A172 (cell line): ENCODE measurements at places on chromosomes 12 and 14.
A peak's percentile ranks its signal among the peaks of the same experiment; 100 is the strongest.

- DNase-seq = no peak
These were observed 45.4 kb downstream of the AEBP2 start for GRCh38 chr12:19484738-19485137.

- DNase-seq = peak; percentile 89
These were observed 77.5 kb downstream of the PHLDA1 start for GRCh38 chr12:75954041-75954440.

GRCh38 chr14:100298551-100299237, 7.5 kb downstream of the SLC25A29 start:
- no peak for DNase-seq

DNA sequence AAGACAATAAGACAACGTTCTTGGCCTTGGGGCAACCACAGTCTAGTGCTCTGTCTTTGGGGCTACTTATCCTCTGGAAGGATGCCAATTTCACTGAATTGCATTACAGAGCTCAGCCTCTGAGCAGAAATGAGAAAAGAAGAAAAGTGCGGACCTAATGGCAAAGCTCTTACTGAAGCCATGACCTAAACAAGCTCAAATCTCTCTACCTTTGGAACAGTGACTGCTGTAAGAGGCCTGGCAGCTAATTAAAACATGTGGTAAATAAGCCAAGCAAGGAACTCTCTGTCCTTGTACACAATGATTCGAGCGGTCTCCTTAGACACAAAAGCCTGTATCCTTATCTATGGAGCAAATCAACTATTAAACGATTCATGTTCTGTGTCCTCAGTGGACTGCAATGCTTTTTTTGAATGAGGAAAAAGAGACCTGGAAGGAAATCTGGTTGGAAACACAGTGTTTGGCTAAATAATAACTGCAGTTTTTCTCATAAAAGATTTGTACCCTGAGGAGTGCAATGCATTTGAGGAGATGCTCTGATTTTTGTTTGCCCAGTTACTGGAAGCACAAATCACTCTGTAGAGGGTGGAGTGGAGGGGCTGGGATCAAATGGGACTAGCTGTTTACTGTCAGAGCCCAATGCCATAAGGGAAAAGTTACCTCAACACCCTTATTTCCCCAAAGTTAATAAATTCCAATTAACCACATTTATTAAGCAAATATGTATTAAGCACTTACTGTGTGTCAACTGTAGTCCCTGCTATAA, 113.9 kb downstream of the NDUFA12 start:
- no peak for DNase-seq

- no peak for DNase-seq
These were observed 320.6 kb downstream of the KCNC2 start for GRCh38 chr12:74889073-74889472.

- peak; percentile 19 for DNase-seq
These were observed 1264.0 kb downstream of the TMEM121 start for GRCh38 chr14:106790189-106791036.

- peak; percentile 22 for DNase-seq
These were observed 3.0 kb downstream of the SMCO3 start for GRCh38 chr12:14810953-14811483.

DNA sequence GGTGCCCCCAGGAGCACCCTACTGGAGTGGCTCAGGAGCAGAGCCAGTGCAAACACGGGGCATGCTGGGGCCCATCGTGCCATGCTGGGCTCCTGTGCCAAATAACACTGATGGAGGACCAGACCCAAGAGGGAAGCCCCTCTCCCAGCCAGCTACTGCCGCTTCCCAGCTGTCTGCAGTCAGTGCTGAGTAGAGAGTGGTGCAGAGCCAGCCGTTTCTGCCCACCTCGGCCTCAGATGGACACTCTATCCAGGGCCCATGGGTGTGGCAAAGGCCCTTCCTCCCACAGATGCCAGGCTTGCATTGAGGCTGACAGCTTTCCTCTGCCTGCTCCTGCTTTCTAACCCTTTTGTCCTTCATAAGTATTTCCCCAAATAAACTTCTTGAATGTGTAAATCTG, 13.2 kb downstream of the CLBA1 start:
- no peak for DNase-seq

GRCh38 chr12:16587110-16587453, 18.9 kb downstream of the LMO3 start:
- no peak for DNase-seq

DNA sequence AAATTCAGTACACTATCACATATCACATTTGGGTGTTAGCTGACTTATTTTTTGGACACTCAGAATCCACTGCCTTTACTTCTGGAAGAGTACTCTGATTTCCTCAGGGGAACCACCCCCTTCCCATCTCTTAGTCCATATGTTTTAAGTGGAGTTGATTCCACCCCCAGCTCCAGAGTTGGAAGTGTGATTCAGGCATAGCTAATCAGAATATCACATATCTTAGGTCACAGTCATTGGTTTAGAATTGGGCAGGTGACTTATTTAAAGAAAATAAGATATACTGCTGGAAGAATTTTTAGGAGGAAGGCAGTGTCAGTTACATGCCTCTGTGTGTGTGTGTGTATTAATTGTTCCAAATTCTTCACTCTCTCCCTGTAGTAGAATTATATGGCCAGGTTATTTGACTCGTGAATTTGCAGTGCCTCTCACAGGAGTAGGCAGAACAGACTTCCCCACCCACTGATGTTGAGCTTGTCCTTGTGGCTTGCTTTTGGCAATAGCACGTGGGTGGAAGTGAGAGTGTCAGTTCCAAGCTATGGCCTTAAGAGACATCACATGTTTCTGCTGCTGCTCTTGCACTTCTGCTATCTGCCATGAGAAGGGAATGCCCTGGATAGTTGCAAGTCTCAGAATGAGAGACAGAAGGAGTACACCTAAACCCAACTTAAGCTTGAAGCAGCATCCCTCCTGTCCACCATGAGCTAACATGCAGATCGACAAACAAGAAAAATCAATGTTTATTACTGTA, 6.4 kb upstream of the GAS2L3 start:
- DNase-seq = no peak

- no peak for DNase-seq
These were observed 27.6 kb downstream of the SAMD4A start for GRCh38 chr14:54594537-54594936.

DNA sequence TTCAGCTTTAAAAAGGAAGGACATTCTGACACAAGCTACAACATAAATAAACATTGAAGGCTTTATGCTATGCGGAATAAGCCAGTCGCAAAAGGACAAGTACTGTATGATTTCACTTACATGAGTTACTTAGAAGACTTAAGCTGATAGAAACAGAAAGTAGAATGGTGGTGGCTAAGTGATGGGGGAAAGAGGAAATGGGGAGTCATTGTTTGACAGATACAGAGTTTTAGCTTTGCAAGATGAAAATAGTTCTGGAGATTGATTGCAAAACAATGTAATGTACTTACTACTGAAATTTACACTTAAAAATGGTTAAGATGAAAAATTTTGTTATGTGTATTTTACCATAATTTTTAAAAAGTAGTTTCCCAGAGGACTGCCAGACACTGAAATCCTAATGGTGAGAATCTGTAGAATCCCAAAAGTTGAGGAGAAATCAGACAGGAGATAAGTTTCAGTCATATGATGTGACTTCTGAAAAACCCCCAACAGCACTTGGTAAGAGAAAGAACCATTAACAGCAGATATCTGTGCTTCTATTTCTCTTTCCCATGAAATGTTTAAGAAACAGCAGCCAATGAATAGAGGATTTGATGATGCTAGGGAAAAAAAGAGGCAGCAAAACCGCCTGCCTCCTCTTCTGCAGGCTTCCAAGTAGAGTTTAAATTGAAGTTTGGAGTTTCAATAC, 16.6 kb upstream of the CLEC2A start:
- DNase-seq = no peak

- DNase-seq = no peak
These were observed 25.1 kb downstream of the GPR65 start for GRCh38 chr14:88030079-88030478.

DNA sequence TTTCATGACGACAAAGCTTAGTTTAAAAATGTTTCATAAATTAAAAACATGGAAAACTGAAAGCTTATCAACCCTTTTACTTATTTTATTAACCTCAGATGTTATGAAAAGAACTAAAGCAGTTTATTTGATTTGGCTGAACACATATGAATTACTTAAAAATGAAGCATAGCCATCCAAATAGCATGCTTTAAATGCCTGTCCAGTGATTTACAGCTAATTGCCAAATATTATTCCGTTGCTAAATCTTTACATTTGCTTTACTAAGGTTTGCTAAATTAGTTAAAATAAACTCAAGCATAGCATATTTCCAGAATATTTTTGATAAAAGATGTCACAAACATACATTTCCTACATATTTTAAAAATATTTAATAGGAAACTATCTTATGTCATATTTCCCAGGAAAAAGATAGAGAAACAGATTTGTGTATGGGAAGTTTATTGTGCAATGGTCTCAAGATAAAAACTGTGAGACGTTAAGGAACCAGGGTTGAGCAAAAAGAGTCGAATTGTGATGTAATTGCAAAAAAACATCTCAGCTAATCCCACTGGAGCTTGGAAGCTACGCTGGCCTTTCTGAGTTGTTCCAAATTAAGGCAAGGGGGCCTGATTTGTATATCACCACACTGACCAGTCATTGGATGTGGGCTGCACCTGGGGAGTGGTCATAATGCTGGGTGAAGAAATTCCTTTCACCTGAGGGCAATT, 25.8 kb downstream of the GPR135 start:
- DNase-seq = no peak

- DNase-seq = no peak
These were observed 39.6 kb upstream of the YY1 start for GRCh38 chr14:100199240-100199860.

DNA sequence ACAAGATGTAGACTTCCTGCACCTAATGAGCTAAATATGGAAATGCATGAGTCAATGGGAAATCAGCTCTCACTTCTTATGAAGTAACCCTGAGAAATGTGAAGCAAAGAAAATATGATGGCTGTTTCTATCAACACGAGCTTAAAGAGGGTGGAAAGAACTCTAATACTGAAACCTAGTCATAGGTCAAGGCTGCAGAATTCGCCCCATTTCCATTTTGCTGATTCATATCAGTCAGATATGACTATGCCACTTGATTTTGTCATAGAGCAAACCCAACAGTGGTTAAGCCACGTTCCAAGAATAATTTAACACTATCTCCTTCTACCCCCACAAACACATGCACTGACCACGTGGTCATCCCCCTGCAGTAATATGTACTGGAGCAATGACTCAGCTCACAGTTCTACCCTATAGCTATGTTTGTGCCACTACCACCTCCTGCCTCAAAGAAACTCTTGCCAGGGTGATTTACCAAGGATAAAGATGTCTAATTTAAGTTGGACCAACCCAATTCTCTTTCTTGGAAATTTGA, 157.5 kb downstream of the TMTC3 start:
- DNase-seq = peak; percentile 96

GRCh38 chr12:56808954-56809353, 45.8 kb downstream of the HSD17B6 start:
- peak; percentile 76 for DNase-seq

DNA sequence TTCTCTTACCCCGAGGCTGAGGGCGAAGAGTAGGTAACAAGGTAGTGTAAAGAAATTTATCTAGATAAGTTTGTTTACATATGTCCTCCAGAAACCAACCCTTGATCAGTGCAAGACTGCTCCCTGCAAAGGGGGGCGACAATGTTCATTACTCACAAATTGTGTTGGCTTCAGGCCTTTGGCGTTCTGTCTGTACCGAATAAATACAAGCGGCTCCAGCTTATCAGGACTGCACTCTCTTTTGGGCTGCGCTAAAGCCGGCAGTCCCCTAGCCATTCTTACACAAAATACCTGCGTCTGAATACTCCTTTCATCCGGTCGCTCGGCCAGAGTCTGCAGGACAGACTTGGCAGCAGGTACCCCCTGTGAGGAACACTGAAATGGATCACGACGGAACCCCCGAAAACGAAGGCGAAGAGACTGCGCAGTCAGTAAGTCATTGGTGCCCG, 116.4 kb downstream of the PPHLN1 start:
- DNase-seq = no peak

DNA sequence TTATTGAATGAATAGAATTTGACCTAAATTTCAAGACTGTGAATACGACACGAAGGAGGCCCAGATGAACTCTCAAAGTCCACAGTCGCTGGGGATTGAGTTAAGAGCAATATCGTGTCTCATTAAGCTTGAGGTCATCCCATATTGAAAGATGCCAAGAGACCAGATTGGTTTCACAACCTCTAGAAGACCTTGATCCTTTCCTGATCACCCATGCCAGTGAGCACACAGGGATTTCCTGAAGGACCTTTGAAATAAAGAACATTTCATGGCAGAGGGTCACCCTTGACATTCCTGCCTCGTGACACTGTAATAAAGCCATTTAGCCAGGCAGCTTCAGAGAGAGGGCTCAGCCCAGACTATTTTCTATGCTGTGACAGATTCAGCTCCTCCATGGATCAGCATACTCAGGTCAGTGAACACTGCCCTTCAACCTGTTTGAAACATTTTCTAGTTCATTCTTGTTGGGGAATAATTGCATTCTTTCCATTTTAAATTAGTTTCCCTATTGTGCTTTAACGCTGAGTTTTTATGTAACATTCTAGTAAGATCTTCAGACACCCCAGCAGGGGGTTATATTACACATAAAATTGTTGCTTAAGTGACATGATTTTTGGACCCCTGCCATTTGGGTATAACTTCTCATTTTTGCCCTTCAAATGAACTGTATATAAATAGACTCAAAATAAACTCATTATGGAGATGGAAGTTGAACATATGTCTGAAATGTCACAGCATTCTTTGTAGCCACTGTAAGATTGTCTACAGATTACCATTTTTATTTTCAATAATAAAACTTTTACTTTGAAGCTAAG, 213.2 kb downstream of the C12orf50 start:
- DNase-seq = peak; percentile 15

- DNase-seq = no peak
These were observed 88.8 kb downstream of the ATXN7L3B start for GRCh38 chr12:74626397-74626796.

DNA sequence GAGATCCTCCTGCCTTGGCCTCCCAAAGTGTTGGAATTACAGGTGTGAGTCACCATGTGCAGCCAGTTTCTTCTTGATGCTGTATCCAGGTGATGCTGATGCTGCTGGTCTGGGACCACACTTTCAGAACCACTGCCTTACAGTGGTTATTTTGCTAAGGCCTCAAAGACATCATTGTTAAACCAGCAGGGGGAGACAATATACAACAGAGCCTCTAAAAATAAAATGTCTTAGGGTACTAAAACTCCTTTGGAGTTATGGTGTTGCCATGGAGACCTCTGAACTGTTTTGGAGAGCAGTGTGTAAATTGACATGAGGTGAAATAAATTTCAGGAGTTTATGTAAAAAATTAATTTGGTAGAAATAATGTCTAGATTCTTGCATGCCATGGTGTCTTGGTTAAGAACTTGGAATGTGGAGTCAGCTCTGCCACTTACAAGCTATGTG, 1.1 kb upstream of the ARG2 start:
- DNase-seq = peak; percentile 42
